Suppressor macrophage treated with lipopolysaccharide for 4 hours (primary cell): ENCODE measurements at places on chromosomes 16 and 17.
A peak's percentile ranks its signal among the peaks of the same experiment; 100 is the strongest.

DNA sequence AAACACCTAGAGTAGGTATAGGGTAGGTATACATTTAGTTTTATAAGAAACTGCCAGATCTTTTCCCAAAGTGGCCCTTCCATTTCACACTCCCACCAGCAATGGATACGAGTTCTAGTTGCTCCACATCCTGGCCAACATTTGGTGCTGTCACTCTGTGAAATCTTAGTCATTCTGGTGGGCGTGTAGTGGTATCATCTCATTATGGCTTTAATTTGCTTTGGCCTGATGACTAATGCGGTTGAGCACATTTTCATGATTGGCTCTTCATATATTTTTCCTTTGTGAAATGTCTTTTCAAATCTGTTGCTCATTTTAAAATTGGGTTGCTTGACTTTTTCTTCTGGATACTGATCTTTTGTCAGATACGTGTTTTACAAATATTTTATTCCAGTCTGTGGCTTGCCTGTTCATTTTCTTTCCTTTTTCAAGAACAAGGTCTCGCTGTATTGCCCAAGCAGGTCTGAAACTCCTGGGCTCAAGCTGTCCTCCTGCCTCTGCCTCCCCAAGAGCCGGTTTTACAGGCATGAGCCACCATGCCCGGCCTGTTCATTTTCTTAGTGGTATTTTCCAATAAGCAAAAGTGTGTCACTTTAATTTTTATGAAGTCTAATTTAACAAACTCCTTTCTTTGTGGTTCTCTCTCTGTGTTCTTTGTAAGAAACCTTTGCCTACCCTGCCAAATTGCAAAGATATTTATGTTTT, 192.4 kb downstream of the SEC14L1 start:
- DNase-seq, result peak; percentile 85

- DNase-seq, result no peak
Measured at GRCh38 chr17:33200587-33200986, 92.5 kb downstream of the ASIC2 start.

- peak; percentile 67 for DNase-seq
Measured at GRCh38 chr17:2157081-2157480, 102.2 kb downstream of the HIC1 start.

DNA sequence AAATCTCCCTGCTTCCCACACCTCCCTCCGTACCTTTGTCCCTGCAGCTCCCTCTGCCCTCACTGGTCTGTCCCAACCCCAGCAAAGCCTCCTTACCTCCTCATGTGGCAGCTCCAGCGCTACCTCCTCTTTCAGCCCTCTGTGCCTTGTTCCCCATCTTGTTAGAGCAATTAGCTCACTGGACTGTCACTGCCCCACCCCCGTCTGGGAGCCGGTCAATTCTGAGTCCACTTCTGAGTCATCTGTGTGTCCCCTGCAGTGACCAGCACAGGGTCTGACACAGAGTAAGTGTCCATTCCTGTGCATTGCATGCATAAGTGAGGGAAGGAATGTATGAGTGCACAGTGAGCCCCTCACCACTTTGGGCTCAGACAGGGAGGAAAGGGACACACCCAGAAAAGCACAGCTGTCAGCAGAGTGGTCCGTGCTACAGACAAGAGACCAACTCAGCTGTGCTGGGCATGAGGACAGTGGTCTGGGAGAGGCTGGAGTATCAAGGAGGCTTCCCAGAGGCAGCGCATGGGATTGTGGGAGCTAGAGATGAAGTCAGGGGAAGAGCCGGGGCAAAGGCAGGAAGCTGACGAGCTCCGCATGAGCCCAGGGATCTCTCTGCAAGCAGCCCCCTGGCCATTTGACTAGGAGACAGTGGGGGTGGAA, 45.9 kb downstream of the PITPNM3 start:
- DNase-seq, result no peak

DNA sequence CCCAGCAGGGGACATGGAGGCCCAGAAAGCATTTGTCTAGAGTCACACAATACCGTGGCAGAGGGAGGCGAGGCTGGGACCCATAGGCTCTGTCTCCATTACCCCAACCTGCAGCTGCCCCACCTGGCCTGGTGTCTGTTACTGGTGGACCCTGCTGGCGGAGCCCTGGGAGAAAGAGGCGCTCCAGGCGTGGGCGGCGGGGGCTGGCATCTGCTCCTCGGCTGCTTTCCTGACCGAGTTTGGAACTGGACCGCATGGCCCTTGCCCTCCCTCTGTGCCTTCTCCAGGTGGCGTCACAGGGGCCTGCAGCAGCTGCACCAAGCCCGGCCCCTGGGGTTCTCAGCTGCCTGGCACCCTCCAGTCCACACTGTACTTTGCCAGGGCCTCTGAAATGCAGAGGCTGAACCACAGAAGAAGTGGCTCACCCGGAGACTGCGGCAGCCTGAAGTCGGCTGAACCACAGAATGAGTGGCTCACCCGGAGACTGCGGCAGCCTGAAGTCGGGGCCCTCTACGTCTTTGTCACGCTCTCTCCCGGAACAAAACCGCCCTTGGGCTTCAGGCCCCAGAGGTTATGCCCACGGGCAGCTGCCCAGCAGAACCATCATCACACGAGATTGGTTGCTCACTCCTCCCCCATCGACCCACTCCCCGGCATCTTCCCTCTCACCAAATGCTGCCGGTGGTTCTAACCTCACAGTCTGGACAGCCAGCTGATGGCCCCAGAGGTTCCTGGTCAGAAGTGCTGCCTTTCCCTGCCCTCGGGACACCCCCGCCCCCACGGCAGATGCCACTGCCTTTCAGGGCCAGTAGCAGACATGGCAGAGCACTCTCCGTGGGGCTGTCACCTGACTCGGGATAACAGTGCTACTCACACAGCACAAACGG, 20.2 kb downstream of the CBFA2T3 start:
- DNase-seq, result peak; percentile 55

- peak; percentile 52 for DNase-seq
Measured at GRCh38 chr16:24253192-24253591, 2.9 kb upstream of the CACNG3 start.

DNA sequence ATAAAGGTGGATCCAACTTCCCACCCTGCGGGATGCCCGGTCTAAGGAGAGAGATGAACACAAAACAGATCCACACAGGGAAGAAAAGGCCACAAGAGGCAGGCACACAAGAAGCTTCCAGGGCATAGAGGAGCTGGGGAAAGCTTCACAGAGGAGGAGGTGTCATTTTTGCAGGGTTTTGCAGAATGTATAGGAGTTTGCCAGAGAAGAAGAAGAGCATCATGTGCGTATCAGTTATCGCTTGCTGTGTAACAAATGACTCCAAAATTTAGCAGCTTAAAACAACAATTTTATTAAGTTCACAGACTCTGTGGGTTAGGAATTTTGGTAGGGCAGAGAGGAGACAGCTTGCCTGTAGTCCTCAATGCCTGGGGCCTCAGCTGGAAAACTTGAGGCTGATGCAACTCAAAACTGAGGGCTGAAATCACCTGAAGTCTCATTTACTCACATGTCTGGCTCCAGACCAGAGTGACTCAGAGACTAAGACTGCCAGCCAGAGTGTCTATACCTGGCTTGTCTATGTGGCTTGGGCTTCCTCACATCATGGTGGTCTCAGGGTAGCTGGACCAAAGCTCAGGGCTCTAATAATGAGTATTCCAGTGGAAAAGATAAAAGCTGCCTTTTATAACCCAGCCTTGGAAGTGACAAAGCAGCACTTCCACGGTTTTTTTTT, 33.9 kb upstream of the ZNF423 start:
- no peak for DNase-seq

DNA sequence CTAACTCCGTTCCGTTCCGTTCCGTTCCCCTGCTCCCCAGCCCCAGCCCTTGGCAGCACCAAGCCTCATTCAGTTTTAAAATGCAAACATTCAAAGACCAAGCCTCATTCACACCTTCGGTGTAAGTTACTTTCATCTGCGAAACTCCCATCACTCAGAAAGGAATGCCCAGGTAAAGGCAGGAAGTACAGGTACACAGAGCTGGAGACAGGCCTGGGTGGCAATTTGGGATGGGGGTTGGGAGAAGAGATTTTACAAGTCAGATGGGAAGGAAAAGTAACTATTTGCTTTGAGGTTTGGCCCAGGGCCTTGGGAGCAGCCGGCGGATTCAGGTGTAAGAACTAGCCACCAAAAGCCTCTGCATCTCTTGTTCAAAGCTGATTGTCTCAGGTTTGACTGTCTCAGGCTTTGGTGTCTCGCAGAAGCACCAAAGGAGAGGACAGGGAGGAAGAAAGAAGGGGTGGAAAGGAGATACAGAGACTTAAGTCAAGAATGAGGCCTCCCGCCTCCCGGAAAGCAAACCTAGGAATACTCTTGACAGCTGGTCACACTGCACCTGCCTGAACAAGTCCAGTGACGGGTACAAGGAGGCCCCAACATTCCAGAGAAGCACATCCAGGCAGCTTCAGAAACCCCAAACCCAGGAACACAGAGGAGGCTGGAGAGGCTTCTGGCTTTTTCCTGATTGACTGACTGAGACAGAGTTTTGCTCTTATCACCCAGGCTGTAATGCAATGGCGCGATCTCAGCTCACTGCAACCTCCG, 54.7 kb downstream of the NXN start:
- DNase-seq, result no peak

- DNase-seq, result peak; percentile 6
Measured at GRCh38 chr17:34081269-34081668, 173.8 kb upstream of the CCL2 start.

DNA sequence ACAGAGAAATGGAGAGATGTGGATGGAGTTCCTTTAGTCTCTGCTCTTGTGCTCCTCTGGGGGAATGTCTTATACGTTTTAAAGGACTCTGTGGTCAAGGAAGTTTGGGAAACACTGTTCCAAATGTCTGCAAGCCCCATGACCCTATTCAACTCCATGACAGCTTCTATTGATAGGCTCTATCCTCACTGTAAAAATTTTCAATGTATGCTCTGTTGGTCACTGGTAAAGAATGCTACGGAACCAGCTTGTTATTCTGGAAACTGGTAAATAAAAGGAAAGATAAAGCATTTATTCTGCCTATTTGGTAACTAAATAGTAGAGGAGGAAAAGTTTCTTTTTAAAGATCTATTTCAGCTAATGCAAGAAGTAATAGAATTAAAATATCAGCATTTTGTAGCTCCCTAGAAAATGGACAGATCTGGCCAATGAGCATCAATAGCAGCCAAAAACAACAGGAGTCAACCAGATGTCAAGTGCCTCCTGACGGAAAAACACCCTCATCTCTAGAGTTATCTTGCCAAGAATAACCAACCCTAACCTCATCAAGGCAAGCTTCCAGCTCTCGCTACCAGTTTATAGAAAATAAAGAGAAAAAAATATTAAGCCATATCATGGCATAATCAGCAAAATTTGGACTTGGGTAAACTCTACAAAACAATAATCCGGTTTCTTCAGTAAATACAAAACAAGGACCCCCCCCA, 16.1 kb downstream of the GDE1 start:
- DNase-seq, result no peak

GRCh38 chr17:6681671-6682070, 30.1 kb downstream of the C17orf100 start:
- no peak for DNase-seq

DNA sequence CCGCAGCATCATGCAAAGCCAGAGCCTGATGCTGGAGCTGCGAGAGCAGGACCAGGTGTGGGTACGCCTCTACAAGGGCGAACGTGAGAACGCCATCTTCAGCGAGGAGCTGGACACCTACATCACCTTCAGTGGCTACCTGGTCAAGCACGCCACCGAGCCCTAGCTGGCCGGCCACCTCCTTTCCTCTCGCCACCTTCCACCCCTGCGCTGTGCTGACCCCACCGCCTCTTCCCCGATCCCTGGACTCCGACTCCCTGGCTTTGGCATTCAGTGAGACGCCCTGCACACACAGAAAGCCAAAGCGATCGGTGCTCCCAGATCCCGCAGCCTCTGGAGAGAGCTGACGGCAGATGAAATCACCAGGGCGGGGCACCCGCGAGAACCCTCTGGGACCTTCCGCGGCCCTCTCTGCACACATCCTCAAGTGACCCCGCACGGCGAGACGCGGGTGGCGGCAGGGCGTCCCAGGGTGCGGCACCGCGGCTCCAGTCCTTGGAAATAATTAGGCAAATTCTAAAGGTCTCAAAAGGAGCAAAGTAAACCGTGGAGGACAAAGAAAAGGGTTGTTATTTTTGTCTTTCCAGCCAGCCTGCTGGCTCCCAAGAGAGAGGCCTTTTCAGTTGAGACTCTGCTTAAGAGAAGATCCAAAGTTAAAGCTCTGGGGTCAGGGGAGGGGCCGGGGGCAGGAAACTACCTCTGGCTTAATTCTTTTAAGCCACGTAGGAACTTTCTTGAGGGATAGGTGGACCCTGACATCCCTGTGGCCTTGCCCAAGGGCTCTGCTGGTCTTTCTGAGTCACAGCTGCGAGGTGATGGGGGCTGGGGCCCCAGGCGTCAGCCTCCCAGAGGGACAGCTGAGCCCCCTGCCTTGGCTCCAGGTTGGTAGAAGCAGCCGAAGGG, 24.2 kb downstream of the C1QTNF1 start:
- DNase-seq, result no peak

- DNase-seq, result no peak
Measured at GRCh38 chr16:88333848-88334777, 48.6 kb upstream of the ZNF469 start.

DNA sequence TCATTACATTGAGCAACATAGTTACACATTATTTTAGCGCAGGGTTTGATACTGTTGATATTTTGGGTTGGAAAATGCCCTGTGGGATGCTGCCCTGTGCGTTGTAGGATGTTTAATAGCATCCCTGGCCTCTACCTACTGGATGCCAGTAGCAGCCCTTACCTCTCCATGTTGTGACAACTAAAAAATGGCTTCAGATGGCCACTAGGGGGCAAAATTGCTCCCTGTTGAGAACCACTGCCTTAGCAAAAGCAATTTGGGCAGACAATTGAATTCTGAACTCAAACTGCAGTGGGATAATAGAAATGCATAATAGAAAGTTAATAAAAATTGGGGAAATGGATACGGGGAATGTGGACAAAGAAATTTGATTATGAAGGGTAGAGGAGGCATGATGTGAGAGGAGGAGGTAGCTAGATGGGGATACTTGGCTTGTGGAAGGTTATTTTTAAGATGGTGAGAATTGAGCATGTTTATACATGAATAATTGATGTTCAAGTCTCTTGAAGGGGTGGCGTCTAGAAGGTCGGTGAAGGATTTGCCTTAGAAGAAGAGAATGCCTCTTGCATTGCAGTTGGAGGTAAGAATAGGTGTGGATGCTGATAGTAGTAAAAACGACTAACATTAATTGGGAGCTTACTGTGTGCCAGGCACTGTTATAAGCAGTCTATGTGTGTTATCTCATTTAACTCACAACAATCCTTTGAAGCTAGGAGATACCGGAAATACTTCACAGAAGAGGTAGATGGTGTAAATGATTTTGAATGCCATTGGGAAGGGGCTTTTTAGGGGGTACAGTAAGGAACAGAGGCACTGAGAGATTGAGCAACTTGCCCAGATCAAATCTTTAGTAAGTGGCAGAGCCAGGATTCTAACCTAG, 19.0 kb downstream of the HEATR9 start:
- peak; percentile 78 for DNase-seq

DNA sequence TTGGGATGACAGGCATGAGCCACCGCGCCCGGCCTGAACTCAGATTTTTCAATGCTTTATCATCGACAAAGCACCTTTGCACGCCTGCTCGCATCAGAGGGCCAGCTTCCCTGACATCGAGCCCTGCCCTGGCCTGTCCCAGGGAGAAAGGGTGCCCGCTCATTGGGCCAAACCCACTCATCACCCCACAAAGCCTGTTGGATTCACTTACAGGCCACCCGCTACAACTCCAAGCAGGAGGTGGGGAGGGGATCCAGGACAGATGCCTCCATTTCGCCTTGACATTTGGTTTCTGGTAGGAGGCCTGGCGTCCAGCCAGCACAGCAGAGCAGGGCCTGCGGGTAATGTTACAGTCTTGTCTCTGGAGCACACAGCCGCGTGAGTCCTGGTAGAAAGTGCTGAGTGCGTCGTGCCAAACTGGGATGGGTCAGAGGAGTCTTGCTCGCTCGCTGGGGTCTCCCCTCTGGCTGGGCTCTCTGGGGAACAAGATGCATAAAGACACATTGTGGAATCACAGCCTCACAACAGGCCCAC, 19.8 kb downstream of the SMTNL2 start:
- DNase-seq, result no peak
